Upper lobe of right lung (tissue), 1 donor: ENCODE measurements at places on chromosomes 1 and 21.

DNA sequence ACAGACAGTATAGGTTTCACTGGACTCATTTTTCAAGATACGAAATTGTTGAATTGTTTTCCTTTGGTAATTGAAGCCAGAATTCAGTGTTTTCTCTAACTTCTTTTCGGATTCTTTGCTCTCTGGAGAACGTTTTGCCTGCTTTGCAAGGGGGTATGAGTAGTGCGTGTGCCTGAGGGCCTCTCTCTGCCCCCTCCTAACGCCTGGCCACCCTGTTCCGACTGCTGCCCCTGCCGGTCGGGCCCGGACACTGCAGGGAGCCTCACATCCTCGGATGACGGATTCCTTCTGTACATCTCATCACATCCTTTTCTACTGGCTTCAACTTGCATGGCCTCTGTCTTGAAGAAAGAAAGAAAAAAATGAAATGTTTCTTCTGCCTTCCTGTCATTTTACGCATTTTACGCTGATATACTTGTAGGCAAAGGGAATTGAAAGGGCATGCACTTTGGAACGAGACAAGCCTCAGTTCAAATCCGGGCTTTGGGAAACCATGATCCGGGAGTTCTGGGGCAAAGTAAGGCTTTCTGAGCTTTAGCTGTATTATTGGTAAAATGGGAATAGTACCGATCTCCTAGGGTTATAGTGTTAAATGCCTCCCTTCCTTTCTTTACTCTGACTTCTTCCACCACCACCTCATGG lies 65.1 kb downstream of the DISC1 start:
- no peak for DNase-seq

- no peak for DNase-seq
These were observed 175.3 kb downstream of the PLPPR4 start for GRCh38 chr1:99439433-99440075.

- no peak for DNase-seq
These were observed 132.6 kb downstream of the MRPS6 start for GRCh38 chr21:34205811-34206571.

DNA sequence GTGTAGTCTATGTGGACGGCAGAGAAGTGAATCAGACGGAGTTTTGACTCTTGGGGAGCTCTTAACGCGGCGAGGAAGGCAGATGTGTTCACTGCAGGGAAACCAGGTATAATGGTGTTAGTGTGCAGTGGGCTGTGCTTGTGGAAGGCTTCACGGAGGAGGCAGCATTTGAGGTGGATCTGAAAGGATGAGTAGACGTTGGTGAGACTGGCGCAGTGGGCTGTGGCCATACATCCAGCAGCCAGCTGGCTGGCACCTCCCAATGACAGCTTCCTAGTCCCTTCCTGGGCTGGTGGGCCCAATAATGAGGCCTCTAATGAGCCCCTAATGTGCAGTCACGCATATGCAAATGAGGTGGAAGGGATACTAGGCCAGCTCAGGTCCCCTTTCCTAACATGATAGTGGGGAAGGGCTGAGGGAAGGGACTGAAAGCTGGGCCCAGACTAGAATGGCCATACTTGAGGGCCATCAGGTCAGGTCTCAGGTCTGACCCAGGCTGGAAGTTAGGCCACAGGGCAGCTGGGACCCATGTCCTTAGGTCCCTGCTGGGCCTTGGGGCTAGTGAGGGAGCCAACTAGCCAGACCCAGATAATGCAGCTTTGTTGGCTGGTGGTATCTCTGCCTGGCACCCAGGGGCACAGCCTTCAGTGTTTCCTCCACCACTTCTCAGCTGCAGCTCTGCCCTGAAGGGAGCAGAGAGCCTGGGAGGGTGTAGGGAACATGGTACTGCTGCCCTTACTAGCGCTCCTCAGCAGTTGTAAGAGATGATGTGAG lies 3.8 kb downstream of the MAP7D1 start:
- DNase-seq = no peak

DNA sequence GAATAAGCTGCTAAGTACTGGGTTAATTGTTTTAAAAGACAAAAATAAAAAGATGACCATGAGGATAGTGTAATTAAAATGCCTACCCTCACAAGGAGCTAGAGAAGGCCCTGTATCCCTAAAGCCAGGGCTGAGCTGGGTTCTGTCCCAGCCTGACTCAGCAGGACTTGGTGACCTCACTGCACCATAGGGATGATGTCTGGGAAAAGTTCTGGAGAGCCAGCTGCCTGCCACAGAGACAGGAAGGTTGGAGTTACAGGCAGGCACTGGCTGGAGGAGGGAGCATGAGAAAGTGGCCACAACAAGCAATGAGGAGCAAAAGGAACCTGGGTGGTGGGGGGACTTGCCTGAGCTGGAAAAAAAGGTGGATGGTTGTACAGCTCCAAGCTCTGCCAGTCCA lies 5.7 kb upstream of the TNR start:
- DNase-seq = no peak

- DNase-seq = no peak
These were observed 213.1 kb downstream of the RERE start for GRCh38 chr1:8604041-8604945.
